NCI-H774 (cell line): ENCODE measurements at places on chromosomes 2 and 18.

GRCh38 chr2:46167924-46168323 is 129.3 kb upstream of the EPAS1 start:
- DNase-seq: no peak

DNA sequence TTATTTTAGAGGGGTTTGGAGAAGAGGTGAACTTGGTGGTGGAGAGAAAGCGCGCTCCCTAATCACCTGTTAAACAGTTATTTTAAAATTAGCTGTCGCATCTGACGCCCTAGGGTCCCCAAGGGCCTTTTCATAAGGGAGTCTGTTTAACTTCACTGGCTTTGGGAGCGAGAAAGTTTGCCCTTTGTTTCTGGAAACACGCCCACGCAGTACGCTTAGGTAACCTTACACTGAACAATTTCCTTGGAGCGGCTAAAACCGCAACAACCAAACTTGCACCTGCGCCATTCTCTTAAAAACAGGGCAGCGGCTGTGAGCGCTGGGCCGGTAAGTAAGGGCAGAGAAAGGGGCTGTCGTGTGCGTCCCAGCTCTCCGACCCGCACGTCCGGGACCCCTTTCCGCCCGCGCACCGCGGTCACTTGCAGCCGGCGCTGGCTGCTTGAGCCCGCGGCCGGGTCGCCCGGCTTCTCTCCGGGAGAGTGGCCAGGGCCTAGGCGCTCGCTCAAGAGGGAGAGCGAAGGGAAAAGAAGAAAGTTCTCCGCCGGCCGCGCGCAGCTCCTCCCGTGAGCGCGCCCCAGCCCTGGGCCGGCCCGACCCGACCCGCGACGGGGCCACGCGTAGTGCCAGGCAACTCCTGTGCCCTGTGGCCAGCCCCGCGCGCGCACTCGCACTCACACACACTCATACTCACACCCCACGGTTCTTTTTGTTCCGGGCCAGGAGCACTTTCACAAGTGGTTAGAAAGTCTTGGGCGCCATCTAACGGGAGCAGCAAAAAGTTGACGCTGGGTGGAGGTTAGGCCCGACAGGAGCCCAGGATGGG is 19.2 kb downstream of the POU3F3 start:
- peak; percentile 72 for DNase-seq

DNA sequence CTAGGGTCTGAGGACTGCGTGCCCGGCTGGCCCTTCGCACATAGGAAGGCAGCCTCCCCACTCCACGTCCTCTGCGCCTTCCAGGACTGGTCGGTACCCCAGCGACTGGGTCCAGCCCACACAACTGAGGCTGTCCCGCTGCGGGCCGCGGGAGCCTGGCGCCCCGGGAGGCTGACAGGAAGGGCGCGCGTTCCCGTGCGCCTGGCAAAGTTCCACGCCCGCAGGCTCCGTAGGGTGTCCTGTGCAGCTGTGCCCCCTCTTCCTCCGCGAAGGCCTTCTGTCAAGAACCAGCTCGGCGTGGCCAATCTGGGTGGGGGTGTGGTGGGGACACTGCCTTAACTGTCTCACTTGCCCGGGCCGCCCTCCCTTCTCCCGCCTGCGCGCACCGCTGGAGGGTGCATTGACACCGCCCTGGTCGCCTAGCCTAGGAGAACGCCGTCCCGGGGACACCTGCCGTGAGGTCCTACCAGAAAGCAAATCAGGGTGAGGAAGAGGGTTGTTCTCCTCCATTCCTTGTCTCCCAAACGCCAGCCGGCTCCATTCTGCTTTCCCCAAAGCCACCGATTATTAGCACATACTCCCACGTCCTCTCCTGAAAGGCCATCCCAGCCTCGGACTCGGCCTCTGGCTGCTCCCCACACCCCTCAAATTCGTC is 618 bp upstream of the LYPD1 start:
- peak; percentile 65 for DNase-seq

- DNase-seq: peak; percentile 80
These were observed 304.7 kb upstream of the HNMT start for GRCh38 chr2:137659616-137660015.

GRCh38 chr2:54088191-54088634 is 27.2 kb upstream of the ACYP2 start:
- no peak for DNase-seq

DNA sequence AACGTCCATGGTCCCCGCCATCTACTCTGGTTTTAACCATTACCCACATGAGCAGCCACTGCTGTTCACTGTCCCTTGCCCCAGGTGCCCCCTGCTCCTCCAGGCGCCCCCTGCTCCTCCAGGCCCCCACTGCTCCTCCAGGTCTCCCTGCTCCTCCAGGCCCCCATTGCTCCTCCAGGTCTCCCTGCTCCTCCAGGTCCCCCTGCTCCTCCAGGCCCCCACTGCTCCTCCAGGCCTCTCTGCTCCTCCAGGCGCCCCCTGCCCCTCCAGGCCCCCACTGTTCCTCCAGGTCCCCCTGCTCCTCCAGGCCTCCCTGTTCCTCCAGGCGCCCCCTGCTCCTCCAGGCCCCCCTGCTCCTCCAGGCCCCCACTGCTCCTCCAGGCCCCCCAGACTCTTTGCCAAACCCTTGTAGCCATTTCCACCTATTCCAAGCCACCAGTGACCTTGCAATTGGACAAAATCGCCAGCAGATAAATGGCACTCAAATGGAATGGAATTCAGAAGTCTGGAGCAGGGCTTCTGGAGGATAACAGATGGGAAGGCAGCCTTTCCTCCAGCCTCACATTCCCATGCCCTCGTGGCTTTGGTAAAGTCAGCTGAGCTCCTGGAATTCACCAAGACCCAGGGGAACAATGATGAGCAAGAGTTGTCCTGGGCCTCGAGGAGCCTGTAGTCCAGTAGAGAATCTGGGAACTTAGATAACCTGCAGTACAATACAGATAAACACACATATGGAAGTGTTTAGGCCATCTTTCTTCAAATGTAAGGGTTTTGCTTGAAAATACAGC is 13.3 kb upstream of the RPL31 start:
- DNase-seq: no peak

GRCh38 chr18:11147962-11148679 is 1.2 kb downstream of the PIEZO2 start:
- DNase-seq: no peak

DNA sequence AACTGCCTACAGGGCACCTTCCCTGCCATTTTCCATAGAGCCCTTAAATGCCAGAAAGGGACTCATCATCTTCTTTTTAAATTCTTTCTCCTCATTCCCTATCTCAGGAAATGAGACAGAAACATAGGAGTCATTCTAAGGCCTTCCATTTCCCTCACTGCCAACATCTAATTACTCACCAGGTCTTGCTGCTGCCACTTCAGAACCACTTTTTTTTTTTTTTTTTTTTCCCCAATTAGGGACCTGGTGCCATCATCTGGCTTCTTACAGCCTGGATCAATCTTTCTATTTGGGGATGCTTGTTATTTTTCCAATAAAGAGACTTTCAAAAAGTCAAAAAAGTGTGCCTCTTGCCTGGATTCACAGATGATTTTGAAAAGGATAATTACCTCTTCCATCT is 373.4 kb downstream of the LPIN1 start:
- DNase-seq: no peak

GRCh38 chr2:178163395-178163794 is 30.9 kb upstream of the OSBPL6 start:
- DNase-seq: no peak

DNA sequence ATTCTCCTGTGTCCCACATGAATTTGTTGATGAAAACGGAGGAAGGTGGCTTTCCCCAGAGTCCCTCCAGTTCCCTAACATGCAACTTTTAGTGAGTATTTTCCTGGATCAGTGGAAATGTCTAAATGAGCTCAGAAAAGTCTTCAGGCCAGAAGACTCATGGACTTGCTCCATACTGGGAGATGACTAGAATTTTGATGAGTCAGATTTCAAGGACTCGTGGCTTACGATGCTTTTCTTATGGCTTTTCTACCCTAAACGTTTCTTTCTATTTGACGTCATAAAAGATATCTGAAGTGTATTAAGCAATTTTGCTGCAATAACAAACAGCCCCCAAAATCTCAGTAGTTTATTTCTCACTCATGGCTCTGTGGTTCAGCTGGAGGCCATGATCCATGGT is 397.6 kb downstream of the FBXO15 start:
- no peak for DNase-seq

- no peak for DNase-seq
These were observed 484.2 kb downstream of the PID1 start for GRCh38 chr2:228786901-228787300.

DNA sequence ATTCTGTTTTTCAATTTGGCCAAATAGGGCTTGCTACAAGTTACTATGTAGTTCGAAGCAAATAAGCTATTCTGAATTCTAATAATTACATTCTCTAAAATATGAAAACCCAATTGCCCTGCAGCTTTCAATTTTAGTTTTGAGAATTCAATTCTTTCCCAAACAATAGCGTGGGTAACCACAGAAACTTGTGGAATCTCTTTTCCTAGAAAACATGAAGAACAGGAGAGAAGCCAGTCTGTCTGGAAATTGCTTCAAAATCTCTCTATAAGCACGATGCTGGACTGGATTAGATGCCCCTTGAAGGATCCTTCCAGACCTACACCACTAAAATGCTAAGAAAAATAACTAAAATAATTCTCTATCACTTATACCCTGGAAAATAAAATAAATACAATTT is 115.0 kb downstream of the THADA start:
- no peak for DNase-seq
